ENCODE measurements at places on chromosomes 12 and 14. TPM values are rescaled to one million over a fixed set of nuclear protein-coding genes. Genes with fewer than 3 reads are reported as not detected.

- no peak for DNase-seq
Measured at GRCh38 chr14:71094722-71095121, 187.5 kb downstream of the PCNX1 start.

DNA sequence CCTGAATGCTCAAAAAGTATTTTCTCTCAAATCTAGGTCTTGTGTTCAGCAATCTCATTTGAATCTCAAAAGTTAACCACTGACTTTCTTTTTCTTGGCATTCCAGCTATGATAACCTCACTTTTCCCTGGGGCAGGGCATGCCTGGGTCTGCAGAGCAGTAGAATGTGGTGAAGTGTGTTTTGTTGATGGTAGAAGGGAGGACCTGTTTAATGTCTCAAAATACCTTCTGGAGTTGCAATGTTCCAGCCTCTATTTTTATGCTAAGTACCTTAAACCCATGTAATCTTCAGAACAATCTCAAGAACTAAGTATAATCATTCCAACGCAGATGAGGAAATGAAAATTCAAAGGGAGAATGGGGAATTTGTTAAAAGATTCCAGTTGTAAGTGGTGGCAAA lies 82.1 kb upstream of the FUT8 start:
- no peak for DNase-seq

WIF1 gene
- total RNA-seq: 0.62 TPM

- no peak for DNase-seq
Measured at GRCh38 chr14:92626041-92626440, 112.5 kb downstream of the RIN3 start.

DNA sequence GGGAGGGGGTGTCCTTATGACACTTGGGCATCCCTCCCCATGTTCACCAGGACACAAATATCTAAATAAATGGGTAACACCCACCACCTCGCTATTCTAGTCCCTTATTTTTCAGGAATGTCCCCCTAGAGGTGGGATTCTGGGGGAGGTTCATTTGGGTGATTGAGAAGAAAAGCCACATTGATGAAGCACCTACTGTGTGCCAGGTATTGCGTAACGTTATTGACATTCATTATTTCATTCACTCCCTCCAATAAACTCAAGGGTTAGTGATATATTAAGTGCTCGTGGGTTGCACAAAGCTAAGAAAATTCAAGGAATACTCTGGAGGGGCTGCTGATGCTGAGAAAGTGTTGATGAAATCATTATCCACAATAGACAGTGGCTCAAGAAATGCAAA lies 92.5 kb upstream of the NOS1 start:
- DNase-seq: no peak

DNA sequence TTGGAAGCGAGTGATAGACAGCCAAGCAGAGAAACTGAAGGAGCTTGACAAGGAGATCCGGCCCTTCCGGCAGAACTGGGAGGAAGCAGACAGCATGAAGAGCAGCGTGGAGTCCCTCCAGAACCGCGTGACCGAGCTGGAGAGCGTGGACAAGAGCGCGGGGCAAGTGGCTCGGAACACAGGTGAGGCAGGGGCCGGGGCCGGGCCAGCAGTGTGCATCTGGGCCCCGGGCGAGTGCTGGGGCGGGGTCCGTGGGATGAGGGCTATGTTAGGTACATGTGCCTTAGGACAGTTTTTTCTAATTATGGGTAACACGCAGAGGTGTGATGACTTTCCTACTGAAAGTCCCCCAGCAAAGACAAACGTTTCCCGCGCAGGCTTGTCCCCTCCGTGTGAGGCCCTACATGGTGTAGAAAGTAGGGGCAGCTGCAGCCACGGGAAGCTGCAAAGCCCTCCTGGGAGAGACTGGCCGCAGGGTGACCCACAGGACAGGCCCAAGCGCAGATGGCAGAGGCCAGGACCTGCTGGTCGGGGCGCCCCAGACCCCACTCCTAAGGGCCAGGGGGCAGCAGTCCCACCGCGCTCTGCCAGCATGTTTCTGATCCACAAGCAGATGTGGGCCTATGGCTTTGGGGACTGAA lies 19.1 kb upstream of the AMN start:
- DNase-seq: peak; percentile 62

DNA sequence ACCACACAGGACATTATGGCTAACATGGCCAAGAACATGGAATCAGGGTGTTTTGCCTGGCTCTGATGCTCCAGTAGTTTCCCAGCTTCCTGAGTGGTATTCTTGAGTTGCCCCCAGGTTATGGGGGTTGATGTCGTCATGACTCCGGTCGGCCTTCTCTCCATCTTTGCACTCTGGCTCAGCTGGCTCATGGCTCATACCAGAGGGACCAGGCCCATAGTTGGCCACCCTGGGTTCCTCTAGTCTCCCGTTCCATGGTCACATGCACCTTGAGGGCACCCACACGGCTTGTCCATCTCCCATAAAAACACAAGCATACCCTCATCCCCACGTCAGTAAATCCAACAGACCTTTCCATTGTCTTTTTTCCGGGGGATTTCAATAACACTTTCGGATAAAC lies 23.7 kb upstream of the MAPKAPK5 start:
- DNase-seq: no peak

SLC25A47 gene
- total RNA-seq: not detected

DNA sequence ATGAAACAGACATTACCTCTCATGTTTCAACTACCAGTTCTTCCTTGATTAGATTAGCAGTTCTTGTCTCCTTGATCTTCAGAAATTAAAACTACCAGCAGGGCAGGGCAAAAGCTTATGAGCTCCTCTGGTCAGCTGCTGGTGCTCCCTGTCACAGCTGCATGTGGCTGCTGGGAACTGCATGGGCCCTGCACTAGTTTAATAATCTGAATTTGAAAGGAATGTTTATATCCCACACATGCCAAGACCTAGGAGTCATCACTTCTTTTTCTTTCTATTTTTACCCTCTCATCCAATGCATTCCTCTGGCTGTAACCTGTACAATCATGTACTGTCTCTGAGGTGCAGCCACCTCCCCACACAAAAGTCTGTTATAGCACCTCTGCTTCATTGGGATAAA lies 73.9 kb downstream of the ARMH4 start:
- DNase-seq: no peak

- no peak for DNase-seq
Measured at GRCh38 chr12:117844114-117844830, 124.5 kb downstream of the KSR2 start.

OR2AP1 gene
- total RNA-seq: not detected

GPR162 gene
- total RNA-seq: 7.8 TPM

DNA sequence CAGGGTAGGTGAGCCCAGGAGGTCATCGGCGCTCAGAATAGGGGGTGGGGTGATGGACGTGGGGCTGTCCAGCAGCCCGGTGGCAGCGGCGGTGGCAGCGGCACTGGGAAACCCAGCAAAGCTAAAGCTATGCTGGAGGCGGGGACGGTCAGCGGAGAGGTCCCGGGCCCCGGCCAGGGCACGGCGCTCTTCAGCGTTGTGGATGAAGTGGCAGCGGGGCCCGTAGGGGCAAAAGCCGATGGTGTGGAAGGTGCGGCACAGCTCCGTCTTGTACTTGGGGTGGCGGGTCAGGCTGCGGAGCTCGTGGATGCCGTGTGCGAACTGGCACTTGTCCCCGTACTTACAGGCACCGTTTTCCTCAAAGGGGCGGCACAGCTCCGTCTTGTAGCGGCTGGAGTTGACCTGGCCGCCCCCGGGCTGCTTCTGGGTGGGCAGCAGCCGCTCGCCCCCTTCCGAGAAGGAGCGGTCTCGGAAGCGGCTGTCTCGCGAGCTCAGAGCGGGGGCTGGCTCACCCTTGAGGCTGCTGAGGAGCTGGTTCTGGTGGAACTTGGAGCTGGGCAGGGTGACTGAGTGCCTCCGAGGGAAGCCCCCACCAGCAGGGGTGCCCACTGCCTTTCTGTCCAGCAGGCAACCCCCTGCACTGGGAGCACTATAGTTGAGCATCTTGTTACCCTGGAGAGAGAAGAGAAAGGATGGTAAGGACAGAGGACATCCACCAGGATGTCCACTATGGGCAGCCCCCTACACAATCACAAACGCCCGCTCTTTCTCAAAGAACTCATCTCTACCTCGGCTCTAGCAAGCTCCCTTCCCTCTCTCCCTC lies 2.8 kb downstream of the ZFP36L1 start:
- no peak for DNase-seq

DNA sequence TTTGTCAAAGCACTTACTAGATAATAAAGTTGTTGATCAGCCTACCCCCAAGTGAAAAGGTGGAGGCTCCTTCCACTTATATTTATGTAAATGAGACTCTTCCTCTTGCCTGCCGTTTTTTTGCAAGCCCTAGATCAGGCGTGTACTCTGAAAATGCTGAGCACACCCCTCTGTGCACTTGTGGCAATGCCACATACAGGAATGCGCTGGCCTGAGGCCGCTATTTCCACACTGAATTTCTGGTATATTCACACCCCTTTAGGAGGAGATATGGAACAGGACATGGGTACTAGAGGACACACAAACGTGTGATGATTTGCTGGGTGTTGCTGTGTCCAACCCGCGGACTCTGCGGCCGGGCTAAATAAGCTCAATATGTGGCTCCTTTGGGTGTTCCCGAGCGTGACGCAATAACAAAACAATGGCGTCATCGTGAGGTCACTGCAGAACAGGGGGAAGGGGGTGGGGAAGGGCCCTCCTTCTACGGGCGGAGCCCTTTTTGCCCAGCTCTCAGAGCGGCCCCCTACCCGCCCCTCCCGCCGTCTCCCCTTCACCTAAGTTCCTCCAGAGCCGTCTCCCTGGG lies 554 bp upstream of the TSPAN31 start:
- peak; percentile 83 for DNase-seq

PLEK2 gene
- total RNA-seq: not detected

- no peak for DNase-seq
Measured at GRCh38 chr12:71935594-71935993, 3.1 kb upstream of the TPH2 start.

ATXN3 gene
- total RNA-seq: 16.9 TPM

- DNase-seq: no peak
Measured at GRCh38 chr14:73945159-73945670, 4.7 kb downstream of the FAM161B start.

C1S gene
- total RNA-seq: 153 TPM

NOVA1 gene
- total RNA-seq: 3.8 TPM

STYK1 gene
- not detected for total RNA-seq

GRCh38 chr14:81453166-81453766 lies 53.1 kb upstream of the STON2 start:
- DNase-seq: no peak

DNA sequence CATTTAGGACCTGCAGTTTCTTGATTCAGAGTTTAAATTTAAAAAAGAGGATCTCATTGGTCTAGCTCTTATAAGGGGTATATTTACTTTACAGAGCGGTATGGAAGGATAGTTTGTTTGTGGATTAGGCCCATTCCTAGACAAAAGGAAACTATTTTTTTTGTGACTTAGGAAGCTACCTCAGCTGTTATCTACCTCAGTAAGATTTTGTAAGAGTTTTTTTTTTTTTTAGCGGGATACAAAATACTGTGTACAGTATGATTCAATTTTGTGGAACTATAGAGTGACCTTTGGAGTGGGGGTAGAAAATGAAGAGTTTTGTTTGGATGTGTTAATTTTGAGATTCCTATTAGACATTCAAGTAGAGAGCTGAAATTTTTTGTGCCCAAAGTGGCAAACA lies 104.6 kb upstream of the ATF1 start:
- DNase-seq: no peak

LRTM2 gene
- total RNA-seq: not detected

- DNase-seq: peak; percentile 87
Measured at GRCh38 chr14:96741151-96741977, 55.8 kb upstream of the VRK1 start.

DNA sequence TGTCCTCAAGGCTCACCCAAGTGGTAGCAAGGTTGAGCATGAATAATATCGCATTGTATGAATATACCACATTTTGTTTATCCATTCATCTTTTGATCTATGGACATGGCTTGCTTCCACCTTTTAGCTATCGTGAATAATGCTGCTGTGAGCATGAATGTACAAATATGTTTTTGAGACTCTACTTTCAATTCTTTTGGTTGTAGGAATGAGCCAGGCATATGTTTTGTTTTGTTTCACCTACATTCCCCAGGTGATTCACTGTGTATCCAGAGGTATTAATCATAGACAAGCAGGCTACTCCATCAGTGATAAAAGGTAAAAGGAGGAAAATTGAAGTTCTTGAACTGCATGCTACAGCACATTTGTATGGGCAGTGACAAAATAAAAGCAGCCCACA lies 35.8 kb downstream of the CDKL1 start:
- DNase-seq: no peak

DNA sequence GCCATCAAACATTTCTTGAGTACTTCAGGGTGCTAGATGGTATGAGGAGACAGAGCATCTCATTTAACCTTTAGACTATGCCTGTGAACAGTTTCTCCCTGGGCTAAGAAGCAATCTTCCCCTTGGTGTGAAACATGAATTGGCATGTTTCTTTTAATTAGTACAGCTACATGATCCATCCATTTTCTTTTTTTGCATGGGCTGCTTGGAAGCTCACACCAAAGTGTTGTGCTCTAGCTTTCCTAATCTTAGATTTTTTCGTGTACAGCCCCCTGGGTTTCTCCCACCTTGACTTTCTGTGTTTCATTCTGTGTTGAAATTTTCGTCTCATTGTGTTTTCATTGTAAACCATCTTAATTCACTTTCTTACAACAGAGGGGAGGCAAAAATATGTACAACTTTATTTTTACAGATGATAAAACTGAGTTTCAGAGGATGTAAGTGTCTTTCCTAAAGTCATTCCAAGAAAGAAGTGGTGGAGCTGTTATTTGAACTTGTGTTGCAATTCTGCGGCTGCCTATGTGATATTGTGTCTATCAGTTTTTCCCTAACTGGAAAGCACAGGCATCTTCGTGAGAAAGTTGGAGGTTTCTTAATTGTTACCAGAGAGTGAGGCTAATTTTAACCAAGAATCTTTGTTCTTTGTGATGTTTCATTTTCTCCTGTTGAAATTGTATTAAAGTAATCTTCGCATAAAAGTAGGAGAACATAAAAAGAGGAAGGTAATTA lies 64.5 kb downstream of the DAAM1 start:
- DNase-seq: no peak

PXMP2 gene
- 62.5 TPM for total RNA-seq

ENTPD5 gene
- 6.2 TPM for total RNA-seq

GRCh38 chr14:88195676-88196075 lies 127.4 kb downstream of the KCNK10 start:
- no peak for DNase-seq

DNA sequence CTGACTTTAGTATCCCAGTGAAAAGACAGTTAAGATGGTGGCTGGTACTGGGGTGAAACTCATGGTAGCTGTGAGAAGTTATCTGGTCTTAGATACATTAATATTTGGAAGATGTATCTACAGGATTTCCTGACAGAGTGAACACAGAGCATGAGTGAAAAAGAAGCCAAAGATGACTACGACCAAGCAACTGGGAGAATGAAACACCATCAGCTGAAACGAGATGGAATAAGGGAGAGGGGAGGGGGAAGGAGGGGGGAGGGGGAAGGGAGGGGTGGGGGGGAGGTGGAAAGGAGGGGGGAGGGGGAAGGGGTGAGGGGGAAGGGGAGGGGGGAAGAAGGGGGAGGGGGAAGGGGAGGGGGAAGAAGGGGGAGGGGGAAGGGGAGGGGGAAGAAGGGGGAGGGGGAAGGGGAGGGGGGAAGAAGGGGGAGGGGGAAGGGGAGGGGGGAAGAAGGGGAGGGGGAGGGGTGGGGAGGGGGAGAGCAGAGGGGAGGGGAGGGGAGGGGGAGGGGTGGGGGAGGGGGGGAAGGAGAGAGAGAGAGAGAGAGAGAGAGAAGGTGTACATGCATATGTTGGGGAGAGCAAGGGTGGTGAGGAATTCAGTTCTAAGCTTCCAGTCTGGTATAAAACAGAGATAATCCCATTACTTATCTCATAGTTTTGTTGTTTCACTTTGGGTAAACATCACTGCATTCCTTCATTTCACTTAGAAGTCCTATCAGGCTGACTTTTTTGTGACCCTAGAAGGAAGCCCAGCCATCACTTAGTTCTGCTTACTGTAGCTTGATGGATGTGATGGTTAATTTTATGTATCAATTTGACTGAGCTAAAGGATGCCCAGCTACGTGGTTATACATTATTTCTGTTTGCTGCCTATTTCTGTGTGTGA lies 73.9 kb downstream of the SPPL3 start:
- no peak for DNase-seq
